Spinal cord (tissue), 10 donors: ENCODE measurements at places on chromosomes 11 and 22.

DNA sequence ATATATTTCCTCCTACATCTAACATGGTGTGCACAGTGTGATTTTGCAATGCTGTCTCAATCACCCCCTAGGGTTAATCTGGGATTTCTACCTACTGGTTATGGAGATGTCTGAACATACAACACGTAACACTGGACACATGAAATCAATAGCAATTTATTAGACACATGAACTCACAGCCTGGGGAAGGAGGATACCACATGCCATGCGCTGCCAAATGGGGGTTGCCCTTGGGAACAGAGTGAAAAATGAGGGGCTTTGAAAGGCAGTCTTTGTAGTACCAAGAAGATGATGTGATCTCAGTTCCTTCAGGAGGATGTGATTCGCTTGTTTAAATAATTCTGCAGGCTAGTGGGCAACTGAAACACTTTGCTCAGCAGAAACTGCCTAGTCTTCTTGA is 253.6 kb upstream of the LRRC4C start:
- peak; percentile 43 for DNase-seq

DNA sequence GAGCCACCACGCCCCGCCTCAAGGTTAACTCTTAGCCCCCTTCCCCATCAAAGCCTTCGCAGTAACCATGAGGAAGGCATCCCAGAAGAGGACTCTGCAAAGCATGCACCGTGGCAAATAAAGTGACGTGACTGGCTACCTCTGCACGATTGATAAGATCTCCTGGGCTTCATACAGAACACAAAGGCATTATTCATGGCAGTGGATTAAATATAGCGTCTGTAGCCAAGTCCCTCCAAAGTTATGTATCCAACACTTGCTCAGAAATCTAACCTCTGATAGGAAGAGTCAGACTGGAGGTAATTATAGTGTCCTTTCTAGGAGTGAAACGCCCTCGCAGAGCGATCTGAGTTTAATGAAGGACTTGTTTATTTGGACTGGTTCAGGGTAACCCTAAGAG is 22.4 kb downstream of the CPT1A start:
- no peak for DNase-seq

GRCh38 chr11:126646701-126647557 is 291.4 kb downstream of the ST3GAL4 start:
- no peak for DNase-seq

GRCh38 chr22:39997939-39998726 is 3.4 kb downstream of the FAM83F start:
- peak; percentile 69 for DNase-seq

DNA sequence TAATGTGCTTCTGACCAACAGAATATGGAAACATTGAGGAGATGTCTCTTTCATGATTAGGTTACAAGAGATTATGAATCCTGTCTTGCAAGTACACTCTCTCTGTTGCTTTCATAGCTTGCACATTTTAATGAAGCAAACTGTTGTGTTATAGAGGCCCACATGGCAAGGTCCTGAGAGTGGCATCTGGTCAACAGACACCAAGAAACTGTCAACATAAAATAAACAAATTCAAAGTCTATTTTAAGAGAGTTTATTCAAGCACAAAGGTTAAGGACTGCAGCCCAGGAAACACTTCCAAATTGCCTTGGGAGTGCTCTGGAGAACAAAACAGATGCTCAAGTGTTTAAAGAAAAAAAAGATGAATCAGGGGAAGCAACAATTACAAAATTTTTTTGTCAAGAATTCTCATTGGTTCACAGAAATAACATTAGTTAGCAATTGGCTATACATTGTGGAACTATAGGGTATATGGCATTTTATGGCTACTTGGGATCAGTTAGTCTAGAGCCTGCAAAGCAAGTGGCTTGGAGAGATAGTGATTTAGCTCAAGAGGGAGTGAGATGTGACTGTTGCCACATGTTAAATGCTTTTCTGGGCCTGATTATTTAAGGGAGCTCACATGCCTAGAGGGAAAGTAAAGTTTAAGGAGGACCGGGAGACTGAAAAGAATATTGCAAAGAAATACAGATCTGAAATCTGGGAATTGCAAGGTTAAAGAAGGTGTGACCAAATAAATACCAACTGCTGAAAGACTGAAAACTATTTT is 54.6 kb downstream of the CTSC start:
- peak; percentile 79 for DNase-seq

DNA sequence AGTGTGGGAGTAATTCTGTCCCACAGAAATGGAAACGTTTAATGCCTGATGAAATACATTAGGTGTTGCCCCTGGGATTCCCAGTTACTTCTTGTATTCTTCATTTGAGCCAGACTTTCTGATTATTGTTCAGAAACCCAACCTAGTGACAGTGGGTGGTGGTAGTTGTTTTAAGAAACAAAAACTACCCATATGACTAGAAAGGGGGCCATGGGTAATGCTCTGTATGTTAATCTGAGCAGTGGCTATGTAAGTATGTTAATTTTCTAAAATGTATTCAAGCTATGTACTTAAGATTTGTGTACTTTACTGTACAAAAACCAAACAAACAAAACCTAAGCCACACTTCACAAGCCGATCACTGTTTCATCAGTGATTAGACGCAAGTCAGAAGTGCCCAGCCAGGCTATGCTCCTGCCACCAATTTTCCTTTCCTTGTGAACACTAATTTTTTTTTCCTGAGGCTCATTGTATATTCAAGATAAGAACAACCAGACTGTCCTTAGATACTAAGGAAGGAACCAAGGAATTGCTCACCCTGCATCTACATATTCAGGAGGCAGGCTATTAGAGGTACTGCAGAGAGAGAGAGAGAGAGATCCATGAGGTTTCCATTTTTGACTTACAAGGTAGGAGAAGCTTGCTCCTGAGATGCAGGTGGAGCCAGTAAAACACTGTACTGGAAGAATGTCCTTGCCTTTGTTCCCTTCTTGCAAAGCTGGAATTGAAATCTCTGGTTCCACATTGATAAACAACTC is 122.7 kb downstream of the DBX1 start:
- DNase-seq, result no peak

- no peak for DNase-seq
Measured at GRCh38 chr22:35155403-35156025, 89.6 kb downstream of the ISX start.

GRCh38 chr11:127804747-127805400 is 782.5 kb downstream of the ETS1 start:
- DNase-seq, result no peak
